Common myeloid progenitor, CD34-positive (primary cell): ENCODE measurements at places on chromosomes 2 and 18.
A peak's percentile ranks its signal among the peaks of the same experiment; 100 is the strongest.

DNA sequence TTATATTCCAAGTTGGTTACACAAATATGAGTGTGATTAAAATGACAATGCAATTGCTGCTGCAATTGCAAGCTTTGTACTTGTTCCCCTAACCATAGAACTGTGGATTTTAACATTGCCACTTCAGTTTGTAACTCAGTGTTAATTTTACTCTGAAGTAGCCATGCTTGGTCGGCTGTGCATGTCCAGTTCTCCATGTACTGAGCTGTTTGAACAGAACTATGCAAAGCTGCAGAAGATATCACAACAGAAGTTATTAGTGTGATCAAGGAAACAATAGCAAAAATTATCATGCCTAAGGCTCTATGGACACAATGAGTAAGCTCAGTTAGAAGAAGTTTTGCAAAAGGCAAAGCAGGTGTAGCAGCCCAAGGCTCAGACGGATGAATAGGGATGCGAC is 45.3 kb downstream of the CXCR4 start:
- H3K27ac ChIP-seq = no peak overlapping the region
- H3K27me3 ChIP-seq = no peaks in the 10 kb centered on the region
- H3K4me3 ChIP-seq = no peak overlapping the region

GRCh38 chr2:54103454-54104314 is 11.7 kb upstream of the ACYP2 start:
- peaks cover 5% of the 10 kb centered on the region for H3K4me1 ChIP-seq
- no peaks in the 10 kb centered on the region for H3K36me3 ChIP-seq
- DNase-seq = peak; percentile 92
- H3K27me3 ChIP-seq = no peaks in the 10 kb centered on the region
- H3K27ac ChIP-seq = no peak overlapping the region
- no peak overlapping the region for H3K4me3 ChIP-seq

DNA sequence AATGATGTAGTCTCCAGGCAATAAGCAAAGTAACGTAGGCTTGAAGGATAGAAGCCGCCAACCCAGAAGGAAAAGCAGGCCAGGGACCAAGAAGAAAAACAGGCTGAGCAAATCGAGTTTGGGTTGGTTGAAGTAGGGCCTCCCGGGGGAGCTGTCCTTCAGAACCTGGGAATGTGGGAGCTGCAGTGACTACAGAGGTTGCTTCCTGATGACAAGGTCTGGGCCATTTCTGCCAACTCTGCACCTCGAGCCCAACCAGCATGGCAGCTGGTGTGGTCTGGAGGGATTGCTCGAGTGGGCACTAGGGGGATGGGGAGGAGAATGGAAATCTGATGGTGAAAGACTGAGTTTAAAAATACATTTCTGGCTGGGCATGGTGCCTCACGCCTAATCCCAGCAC is 14.1 kb downstream of the ACMSD start:
- no peak for DNase-seq
- H3K4me1 ChIP-seq = no peaks in the 10 kb centered on the region
- no peak overlapping the region for H3K27ac ChIP-seq
- no peaks in the 10 kb centered on the region for H3K36me3 ChIP-seq
- no peak overlapping the region for H3K4me3 ChIP-seq
- H3K27me3 ChIP-seq = no peaks in the 10 kb centered on the region

GRCh38 chr2:162342841-162343240 is 1.1 kb upstream of the GCA start:
- H3K36me3 ChIP-seq = no peaks in the 10 kb centered on the region
- no peak overlapping the region for H3K27ac ChIP-seq
- H3K4me3 ChIP-seq = peak overlapping the region; percentile 79
- H3K4me1 ChIP-seq = peaks cover 18% of the 10 kb centered on the region

DNA sequence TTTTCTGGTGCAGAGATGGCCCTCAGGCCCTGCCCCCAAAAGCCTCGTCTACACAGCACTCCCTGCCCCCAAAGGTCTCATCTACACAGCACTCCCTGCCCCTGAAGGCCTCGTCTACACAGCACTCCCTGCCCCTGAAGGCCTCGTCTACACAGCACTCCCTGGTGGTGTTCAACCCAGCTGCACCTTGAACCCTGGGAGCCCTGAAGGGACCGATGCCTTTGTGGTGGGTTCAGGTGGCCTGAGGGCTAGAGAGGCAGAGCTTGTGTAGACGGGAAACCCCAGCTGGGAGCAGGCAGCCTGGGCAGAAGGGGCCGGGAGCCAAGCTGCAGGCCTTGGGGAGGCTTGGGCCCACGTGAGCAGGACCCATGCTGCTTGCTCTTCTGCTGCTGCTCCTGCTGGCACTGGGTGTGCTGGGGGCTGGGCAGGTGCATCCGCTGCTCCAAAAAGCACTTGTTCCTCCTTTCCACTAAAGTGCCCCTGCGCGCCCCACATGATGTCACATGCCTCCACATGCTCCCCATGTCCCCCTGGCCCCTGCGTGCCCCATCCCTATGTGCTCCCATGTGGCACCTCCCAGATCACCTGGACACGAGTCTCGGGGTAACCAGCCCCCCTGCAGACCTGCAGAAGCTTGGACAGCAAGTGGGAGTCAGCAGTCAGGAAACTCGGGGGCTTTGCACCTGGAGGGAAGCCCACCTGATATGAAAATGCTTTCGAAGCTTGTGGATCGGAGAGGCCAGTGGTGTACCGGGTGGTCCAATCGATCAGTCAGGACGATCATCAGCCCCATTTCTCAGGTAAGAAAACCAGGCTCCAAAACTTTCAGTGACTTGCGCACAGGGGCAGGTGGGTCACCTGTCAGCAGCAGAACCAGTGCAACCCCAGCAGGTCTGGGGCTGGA is 94.9 kb upstream of the CTDP1 start:
- H3K36me3 ChIP-seq = no peaks in the 10 kb centered on the region
- no peak overlapping the region for H3K4me3 ChIP-seq
- H3K4me1 ChIP-seq = no peaks in the 10 kb centered on the region
- peak; percentile 29 for DNase-seq

DNA sequence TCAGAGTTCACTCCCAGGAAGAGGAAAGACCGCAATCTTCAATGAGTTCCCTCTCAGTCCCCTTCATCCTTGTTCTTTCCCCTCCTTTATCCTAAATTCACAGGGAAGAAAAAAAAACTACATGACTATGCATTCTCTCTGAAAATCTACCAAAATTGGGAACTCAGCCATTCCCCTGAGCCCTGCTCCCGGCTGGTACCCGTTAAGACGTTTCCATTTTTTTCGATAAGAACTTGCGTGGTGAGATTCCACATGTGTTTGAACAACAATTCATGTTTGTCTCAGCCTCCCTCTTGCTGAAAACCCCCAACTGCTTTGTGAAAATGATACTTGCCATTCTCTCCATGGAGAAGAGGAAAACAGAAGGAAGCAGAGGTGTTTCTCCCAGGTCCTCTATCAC is 318.7 kb upstream of the ID2 start:
- no peak overlapping the region for H3K27ac ChIP-seq
- no peaks in the 10 kb centered on the region for H3K27me3 ChIP-seq
- no peak for DNase-seq
- H3K36me3 ChIP-seq = no peaks in the 10 kb centered on the region
- H3K4me1 ChIP-seq = peaks cover 5% of the 10 kb centered on the region

- H3K27ac ChIP-seq = no peak overlapping the region
- no peaks in the 10 kb centered on the region for H3K27me3 ChIP-seq
- no peak overlapping the region for H3K4me3 ChIP-seq
- H3K4me1 ChIP-seq = peaks cover 12% of the 10 kb centered on the region
- DNase-seq = peak; percentile 18
- no peaks in the 10 kb centered on the region for H3K36me3 ChIP-seq
These were observed 175.2 kb downstream of the TNS1 start for GRCh38 chr2:217827430-217828201.

- no peak for DNase-seq
- no peak overlapping the region for H3K4me3 ChIP-seq
- H3K27ac ChIP-seq = no peak overlapping the region
- H3K36me3 ChIP-seq = no peaks in the 10 kb centered on the region
These were observed 129.3 kb downstream of the RDH14 start for GRCh38 chr2:18430996-18431748.

- DNase-seq = no peak
- no peak overlapping the region for H3K4me3 ChIP-seq
- H3K4me1 ChIP-seq = no peaks in the 10 kb centered on the region
These were observed 138.9 kb upstream of the DCC start for GRCh38 chr18:52200921-52201663.

GRCh38 chr2:172710584-172711047 is 25.0 kb upstream of the RAPGEF4 start:
- H3K27me3 ChIP-seq = peaks cover 50% of the 10 kb centered on the region
- H3K4me3 ChIP-seq = no peak overlapping the region
- H3K36me3 ChIP-seq = no peaks in the 10 kb centered on the region
- H3K4me1 ChIP-seq = no peaks in the 10 kb centered on the region
- peak; percentile 55 for DNase-seq

- no peak overlapping the region for H3K27ac ChIP-seq
- peaks cover under 1% of the 10 kb centered on the region for H3K36me3 ChIP-seq
- no peak overlapping the region for H3K4me3 ChIP-seq
- H3K4me1 ChIP-seq = peaks cover 5% of the 10 kb centered on the region
- no peak for DNase-seq
These were observed 123.3 kb downstream of the NCK2 start for GRCh38 chr2:105868060-105868459.

GRCh38 chr2:104616856-104617255 is 237.1 kb upstream of the POU3F3 start:
- H3K27me3 ChIP-seq = no peaks in the 10 kb centered on the region
- H3K4me3 ChIP-seq = no peak overlapping the region
- no peak overlapping the region for H3K27ac ChIP-seq
- H3K36me3 ChIP-seq = no peaks in the 10 kb centered on the region
- DNase-seq = no peak

DNA sequence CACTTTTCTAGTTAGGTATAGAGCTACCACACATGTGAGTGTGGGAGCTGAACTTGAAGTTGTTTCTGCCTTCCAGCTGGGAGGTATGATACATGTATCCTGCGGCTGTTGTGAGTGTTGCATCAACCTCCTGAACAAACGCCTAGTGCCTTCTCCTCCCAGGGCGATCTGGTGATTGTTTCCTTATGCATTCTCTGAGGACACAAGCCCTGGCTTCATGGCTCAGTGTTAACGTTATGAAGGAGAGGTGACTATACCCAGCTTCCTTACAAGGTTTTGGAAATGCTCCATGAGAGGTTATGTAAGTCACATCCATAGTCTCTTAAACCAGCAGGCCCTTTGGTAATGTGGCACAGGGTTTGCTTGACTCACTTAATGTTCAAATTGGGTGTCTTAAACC is 64.9 kb downstream of the SPRED2 start:
- H3K4me3 ChIP-seq = no peak overlapping the region
- DNase-seq = no peak
- no peaks in the 10 kb centered on the region for H3K27me3 ChIP-seq

DNA sequence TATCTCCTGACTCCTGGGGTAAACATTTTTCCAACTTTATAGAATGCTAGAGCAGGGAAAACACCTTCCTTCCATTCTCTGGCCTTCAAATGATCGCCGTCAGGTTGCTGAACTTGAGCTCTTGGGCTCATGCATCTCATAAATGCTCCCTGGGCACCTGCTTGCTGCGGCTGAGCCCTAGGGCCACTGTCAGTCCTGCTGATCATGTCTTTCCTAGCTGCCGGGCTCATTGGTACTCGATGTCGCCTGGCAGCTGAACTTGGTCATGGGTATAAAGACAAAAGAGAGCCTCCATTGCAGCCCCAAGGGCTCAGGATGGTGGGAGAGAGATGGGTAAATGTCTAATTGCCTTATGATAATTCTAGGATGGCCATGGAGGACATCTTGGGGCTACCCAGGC is 80.6 kb downstream of the HS1BP3 start:
- no peak for DNase-seq
- no peak overlapping the region for H3K4me3 ChIP-seq
- no peaks in the 10 kb centered on the region for H3K4me1 ChIP-seq
- no peaks in the 10 kb centered on the region for H3K36me3 ChIP-seq

GRCh38 chr2:235647877-235648276 is 154.0 kb downstream of the AGAP1 start:
- no peaks in the 10 kb centered on the region for H3K36me3 ChIP-seq
- H3K27me3 ChIP-seq = peaks cover 29% of the 10 kb centered on the region
- H3K4me1 ChIP-seq = no peaks in the 10 kb centered on the region
- H3K4me3 ChIP-seq = no peak overlapping the region
- no peak overlapping the region for H3K27ac ChIP-seq

GRCh38 chr2:96329456-96329855 is 4.3 kb downstream of the ITPRIPL1 start:
- peaks cover 33% of the 10 kb centered on the region for H3K36me3 ChIP-seq
- H3K27me3 ChIP-seq = no peaks in the 10 kb centered on the region
- peaks cover 2% of the 10 kb centered on the region for H3K4me1 ChIP-seq
- no peak overlapping the region for H3K27ac ChIP-seq
- no peak for DNase-seq

DNA sequence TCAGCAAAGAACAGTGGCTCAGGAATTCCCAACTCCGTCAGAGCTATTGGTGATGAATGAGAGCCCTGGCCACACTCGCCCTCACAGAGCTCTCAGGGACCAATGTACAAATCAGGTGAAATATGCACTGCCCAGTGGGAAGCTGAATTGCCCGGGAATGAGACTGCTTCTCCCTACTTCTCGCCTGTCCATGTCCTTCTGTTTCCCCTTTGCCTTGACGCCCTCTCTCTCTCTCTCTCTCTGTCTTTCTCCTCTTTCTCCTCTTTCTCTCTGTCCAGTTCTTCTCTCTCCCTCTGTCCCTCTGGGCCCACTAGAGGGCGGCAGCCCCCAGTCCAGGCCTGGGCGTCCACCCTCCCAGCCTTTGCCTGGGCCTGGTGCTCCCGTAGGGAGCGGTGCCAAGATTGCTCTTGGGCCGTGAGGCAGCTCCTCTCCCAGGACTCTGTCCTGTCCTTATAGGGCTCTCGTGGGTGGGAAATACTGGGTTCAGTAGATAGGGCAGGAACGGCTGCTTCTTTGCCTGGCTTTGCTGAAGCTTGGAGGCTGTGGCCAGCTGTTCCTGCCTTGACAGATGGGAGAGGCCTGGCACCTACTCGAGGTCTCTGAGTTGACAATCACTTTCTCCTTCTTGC is 28.4 kb upstream of the PUM2 start:
- H3K27me3 ChIP-seq = no peaks in the 10 kb centered on the region
- no peaks in the 10 kb centered on the region for H3K36me3 ChIP-seq
- no peak for DNase-seq
- H3K27ac ChIP-seq = no peak overlapping the region
- H3K4me1 ChIP-seq = no peaks in the 10 kb centered on the region
- no peak overlapping the region for H3K4me3 ChIP-seq

DNA sequence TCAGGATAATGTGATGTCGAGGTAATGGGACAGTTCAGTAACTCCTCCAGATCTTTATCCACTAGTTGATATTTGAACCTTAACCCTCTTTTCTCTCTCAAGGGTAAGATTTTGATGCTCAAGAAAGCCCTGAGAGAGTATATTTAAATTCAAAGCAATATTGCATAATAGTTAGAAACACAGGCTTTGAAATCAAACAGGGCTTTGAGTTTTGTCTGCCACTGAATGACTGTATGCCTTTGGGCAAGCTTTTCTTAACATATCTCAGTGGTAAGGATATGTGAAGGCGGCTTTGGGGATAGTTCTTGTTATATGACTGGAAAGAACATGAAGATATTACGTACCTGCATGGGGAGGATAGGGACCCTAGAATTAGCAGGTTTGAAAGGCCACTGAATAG is 11.1 kb downstream of the ITPRID2 start:
- H3K27ac ChIP-seq = no peak overlapping the region
- H3K36me3 ChIP-seq = peaks cover 64% of the 10 kb centered on the region
- H3K4me3 ChIP-seq = no peak overlapping the region
- no peak for DNase-seq
